ENCODE measurements at places on chromosomes 7 and 10.

- no peak for DNase-seq
Observed at GRCh38 chr10:85623342-85623741, 743.3 kb downstream of the GRID1 start.

- DNase-seq = no peak
Observed at GRCh38 chr10:13268841-13269240, 31.0 kb downstream of the PHYH start.

DNA sequence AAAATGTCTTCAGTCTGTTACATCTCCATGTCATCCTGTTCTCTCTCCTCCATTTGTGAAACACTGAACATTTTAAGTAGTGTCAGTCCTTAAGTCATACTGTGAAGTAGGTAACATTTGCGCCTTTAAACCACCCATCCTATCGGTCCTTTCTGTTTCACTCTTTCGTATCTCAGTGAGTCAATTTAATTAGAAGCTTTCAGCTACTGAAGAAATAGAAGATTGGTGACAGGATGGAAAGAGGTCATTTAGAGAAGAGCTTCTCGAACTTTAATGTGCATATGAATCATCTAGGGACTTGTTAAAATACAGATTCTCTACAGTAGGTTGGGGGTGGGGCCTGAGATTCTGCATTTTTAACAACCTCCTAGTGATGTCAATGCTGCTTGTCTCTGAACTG is 113.4 kb downstream of the SRI start:
- no peak for DNase-seq

GRCh38 chr7:786472-787255 is 45.6 kb upstream of the SUN1 start:
- peak; percentile 45 for DNase-seq

- no peak for DNase-seq
Observed at GRCh38 chr7:149880638-149881311, 7.0 kb downstream of the ATP6V0E2 start.

DNA sequence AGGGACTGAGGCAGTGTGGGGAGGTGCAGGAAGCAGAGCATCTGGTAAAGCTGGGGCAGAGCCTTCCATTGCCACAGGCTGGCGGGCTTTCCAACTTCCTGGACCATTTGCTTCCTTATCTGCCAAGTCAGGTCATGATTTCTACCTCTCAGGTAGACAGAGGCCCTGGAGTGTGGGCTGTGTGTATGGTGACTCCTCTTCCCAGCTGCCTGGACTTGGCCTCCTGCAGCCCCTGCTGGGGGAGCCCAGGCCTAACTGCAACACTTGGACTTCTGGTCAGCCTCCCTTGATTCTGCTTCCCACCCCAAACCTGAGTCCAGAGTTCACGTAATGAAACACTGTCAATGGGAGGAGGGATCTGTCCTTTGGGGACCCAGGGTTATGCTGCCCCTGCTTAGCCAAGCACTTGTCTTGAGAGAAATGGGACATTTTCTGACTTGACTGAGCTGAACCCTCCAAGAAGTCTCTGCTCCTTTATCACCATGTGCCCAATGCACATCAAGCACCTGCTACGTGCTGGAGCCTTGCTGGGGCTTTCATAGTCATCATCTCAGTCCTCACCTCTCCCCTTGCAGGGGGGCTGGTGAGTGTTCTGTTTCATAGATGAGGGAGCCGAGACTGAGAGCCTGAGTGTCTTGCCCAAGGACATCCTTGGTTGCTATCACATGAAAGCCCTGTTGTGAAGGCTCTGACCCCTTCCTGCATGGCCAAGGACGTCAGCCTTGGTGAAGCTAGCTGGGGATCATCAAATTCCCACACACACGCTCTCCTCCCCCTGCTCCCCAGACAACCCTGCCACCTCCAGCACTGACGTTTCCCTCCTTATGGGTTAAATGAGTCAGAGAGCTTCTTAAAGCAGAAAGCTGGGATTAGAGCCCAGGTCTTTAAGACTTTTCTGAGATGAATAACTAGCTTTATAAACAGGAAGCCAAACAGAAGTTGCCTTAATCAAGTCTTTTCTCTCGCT is 3.4 kb downstream of the CLEC2L start:
- no peak for DNase-seq

DNA sequence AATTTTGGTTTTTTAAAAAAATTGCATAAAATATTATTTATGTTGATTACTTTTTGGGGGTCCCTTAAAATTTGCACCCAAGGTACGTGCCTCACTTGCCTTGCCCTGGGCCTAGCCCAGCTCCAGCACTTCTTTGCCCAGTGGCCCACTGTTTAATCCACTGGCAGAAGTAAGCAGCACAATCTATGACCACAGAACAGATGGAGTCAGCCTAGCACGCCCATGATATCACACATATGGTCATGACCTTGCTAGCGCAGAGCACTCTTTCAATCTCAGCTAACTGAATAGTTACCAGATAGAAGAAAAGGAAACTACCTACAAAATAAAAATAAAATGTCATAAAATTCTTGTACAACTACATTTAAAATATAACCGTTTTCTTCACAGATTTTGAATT is 5.6 kb downstream of the OGA start:
- DNase-seq = no peak

DNA sequence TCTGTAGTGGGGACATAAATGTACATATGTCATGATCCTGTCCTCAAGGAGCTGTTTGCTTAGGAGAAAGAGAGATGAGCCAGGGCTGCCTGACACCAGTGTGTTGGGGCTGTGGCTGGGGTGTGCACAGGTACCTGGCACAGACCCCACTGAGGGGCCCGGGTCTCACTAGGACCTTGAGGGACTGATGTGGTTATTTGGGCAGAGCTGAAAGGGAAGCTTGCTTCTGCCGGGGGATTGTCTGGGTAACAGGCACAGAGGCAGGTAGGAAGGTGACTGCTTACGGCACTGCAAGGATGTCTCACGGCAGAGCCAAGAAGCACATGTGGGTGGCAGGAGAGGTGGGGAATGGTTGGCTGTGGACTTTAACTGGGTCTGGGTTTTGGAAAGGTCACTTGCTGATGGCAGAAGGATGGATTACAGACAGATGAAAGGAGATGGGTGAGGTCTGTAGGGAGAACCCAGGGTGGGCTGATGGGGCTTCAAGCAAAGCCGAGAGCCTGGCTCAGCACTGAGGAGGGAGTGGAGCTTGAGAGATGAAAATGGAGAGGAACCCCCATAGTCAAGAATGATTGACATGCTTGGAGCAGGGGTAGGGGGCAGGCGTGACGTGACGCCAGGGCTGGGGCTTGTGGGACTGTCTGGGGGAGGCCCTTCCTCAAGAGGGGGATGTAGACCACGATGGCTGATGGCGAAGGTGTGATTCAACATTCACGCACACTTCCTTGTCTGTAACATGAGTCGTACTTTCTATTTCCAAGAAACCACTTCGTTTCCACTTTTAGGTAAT is 207.7 kb upstream of the SHH start:
- no peak for DNase-seq

GRCh38 chr10:31762316-31762715 is 166.3 kb downstream of the ARHGAP12 start:
- no peak for DNase-seq

GRCh38 chr10:126012485-126012884 is 116.1 kb downstream of the FANK1 start:
- DNase-seq = no peak

GRCh38 chr10:110724937-110725336 is 80.8 kb downstream of the RBM20 start:
- no peak for DNase-seq

- no peak for DNase-seq
Observed at GRCh38 chr7:116145245-116145852, 65.0 kb upstream of the TES start.

DNA sequence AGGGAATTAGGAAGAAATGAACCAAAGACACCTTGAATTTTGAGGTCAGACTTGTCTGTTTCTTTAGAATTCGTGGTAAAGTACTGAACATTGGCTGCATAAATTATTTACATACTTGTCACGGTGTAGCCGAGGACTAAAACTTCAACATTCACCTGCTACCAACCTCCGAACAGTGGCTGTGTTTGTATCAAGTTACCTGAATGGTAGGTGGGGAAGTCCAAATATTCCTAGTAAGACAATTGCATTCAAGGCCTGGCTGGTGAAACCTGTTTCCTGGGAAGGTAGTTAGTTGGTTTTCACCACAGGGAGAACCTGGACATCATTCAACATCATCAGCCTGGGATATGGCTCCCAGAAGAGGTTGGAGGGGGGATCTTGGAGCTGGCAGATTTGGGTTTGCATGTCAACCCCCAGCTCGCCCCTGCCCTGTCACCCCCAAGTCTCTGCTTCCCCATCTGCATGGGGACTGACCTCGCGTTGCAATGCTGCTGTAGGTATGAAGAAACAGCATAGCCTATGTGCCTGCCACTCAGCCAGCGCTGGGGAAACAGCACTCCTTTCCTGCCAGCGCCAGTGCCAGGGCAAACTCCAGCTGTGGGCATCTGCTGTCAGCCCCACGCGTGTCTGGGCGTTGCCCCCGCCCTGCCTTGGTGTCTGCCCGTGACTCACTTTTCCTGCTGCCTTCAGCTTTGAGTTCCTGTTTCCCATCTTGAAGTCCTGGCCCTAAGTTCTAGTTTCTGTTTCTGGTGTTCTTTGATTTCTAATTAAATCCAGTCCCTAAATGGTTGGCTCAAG is 12.7 kb upstream of the LARP4B start:
- DNase-seq = no peak

- no peak for DNase-seq
Observed at GRCh38 chr10:44628921-44629320, 244.0 kb upstream of the CXCL12 start.

DNA sequence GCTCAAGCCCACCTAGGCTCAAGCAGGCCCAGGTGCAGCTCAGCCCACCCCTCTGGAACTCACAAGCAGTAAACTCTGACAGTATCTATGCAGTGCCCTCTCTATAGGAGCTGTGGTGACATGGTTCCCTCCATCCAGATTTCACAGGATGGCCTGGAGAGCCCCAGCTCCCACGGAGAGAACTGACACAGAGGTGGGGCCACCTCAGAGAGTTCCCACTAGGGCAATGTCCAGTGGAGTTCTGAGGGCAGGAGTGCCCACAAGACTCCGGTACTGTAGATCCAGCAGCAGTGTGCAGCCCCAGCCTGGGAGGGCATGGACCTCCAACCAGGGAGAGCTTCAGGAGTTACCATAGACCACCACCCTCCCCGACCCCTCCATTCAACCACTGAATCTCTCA is 37.3 kb upstream of the CNPY1 start:
- DNase-seq = no peak

GRCh38 chr7:151133986-151134742 is 33.3 kb downstream of the GBX1 start:
- no peak for DNase-seq

DNA sequence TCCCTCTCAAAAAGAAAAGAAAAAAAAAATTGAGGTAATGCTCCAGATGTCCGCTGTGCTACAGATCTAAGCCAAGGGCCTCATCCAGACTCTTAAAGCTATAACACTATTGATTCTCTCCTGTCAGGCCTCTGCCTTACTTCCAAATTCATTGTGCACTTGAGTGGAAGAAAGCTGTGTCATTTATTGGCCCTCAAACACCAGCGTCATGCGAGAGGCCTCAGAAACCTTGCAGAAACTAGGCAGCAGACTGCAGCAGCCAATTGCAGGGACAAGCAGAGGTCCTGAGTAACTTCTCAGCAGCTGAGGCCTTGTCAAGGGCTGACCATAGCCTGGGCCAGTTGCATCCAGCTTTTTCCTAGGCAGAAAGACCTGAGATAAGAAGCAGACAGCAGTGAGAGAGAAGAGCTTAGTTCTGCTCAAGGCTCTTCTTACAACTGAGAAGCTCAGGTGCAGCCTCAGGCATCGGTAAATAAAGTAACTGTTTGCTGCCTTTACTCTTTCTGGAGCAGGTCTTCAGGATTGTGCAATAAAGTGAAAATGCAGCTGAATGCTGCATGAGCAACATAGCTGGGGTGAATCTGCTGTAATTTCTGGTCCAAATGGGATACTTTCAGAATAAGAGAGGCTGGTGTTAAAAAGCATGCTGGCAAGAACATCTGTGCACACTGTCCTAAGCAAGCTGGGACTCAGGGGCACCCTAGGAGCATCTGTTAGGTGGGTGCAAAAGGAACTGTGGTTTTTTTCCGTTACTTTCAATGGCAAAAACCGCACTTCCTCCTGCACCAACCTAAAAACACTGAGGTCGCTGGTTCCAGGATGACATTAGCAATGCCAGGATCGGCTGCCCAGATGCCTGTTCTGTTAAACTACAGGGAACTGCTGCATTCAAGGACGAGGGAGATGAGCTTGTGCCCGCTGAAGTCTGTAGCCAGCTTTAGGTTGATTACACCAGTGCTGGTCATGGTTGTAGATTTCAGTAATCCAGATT is 181.8 kb upstream of the PFKP start:
- no peak for DNase-seq

DNA sequence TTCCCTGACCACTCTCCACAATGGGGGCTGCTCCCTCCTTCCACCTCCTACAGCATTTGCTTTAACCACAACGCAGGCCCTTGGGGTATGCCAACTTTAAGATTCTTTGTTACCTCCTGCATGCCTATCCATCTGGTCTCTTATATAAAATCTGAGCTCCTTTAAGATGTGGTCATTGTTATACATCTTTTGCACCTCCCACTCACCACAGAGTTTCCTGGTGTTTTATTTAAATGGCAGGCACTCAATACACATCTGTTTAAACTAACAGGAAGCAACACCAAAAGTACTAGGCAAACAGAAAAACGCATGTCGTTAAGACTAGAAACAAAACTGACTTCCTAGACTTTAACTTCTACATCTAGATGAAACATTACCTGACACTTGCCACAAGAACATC is 36.3 kb downstream of the SLC25A13 start:
- no peak for DNase-seq

DNA sequence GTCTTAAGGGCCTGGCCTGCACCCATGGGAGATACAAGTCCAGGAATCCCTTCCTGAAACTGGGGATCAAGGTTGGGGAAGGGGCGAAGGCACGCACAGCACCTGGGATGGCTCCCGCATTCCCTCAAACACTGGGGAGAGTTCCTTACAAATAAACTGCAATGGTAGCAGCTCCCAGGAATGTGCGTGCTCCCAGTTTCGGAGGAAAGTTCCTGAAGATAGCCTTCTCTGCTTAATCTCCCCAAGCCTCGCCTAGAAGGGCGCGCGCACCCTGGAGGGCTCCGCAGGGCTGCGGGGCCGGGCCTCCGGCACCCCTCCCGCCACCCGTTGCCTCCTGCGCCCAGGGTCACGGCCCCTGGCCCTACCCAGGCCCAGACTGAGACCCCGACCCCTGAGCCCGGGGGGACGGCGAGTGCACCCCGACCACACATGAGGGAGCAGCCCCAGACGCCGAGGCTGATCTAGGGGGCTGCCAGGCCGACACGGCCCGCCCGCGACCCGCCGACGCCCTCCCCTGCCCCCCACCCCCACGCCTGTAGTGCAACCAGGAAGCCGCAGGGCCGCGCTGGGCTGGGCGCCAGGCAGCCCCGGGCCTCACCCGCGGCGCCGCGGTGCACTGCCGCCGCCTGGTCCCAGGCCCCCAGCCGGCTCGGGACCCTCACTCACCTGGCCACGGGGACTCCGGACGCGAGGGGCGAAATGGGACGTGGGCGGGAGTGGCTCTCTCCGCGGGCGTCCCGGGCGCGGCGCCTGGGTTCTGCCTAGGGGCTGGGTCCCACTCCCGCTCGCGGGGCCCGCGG is 460 bp downstream of the ANXA11 start:
- no peak for DNase-seq

Measured in stimulated activated CD4-positive, alpha-beta T cell treated with anti-CD3 and anti-CD28 coated beads, Interleukin-15, amount 100 ng/mL, for 1 hour (primary cell).